ENCODE measurements at places on chromosomes 5 and 9. TPM values are rescaled to one million over a fixed set of nuclear protein-coding genes. Genes with fewer than 3 reads are reported as not detected.

The PPIC gene
- 16.5 TPM for total RNA-seq

DNA sequence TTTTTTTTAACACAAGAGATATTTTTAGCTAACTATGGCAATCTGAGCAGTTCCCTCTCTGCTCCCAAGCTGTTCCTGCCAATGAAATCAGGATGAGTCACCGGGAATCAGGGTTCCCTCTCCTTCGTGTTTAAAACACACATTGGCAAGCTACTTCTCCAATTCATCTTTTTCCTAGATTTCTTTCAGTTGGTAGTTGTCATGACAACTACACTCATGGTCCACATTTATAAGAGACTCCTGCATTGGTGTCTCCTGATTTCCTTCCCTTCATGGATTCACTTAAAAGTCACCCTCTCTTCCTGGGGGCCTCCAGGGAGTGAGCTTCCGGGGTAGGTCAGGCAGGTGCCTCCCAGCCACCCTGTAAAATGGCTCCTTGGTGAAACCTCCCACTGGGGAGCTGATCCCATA lies 72.3 kb upstream of the NIPAL4 start:
- DNase-seq = peak; percentile 56

- no peak for DNase-seq
Observed at GRCh38 chr5:124912638-124913328, 166.3 kb upstream of the ZNF608 start.

The NMUR2 gene
- total RNA-seq = not detected

DNA sequence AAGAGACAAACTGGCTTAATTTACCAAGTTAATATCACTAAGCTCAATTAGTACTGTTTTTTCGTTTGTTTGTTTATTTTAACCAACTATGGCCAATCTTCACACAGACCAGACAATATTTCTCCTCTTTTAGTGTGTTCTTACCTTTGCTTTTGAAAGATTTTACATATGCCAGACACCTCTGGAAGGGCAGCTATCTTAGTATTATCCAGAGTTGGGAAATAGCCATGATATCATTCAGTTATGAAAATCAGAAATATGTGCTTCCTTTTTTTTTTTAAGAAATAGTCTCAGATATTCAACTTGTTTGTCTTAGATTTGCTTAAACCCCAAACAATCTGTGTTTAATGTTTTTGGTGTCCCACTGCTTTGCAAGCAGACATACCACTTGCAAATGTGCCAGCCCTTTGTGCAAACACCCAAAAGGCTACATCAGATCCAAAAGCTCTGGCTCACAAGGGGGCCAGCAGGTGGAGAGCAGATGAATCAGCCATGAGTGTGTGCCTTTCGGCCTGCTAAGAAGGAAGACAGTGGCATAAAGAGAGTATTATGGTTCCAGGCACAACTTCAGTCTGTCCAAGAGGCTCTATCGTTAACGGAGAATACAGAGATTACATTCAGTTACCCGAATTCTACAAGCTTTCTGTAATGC lies 147.6 kb downstream of the EFNA5 start:
- DNase-seq = no peak

GRCh38 chr9:85020791-85021190 lies 351.3 kb downstream of the NTRK2 start:
- DNase-seq = no peak

The CYLC2 gene
- not detected for total RNA-seq

- no peak for DNase-seq
Observed at GRCh38 chr9:70588999-70589398, 174.5 kb upstream of the KLF9 start.

DNA sequence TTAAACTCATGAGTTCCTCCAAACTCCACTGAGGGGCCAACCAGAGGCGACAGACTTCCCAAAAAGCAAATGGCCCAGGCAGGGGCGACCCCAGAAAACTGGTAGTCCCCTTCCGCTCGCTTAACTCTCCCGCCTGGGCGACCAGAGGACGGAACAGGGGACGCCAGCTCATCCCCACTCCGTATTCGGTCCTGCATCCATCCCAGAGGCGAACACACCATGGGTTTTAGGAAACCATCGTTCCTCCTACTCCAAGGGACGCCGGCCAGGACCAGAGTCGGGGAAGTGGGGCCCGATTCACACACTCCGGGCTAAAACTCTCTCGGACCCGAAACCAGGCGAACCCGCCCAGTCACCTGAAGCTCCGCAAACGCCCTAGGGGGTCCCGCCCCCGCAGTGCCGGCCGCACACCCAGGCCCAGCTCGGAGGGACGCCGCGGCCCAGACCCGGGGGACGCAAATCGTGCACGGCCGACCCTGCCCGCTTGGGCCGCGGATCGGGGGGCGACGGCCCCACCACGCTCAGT lies 478 bp downstream of the TEX10 start:
- peak; percentile 60 for DNase-seq

DNA sequence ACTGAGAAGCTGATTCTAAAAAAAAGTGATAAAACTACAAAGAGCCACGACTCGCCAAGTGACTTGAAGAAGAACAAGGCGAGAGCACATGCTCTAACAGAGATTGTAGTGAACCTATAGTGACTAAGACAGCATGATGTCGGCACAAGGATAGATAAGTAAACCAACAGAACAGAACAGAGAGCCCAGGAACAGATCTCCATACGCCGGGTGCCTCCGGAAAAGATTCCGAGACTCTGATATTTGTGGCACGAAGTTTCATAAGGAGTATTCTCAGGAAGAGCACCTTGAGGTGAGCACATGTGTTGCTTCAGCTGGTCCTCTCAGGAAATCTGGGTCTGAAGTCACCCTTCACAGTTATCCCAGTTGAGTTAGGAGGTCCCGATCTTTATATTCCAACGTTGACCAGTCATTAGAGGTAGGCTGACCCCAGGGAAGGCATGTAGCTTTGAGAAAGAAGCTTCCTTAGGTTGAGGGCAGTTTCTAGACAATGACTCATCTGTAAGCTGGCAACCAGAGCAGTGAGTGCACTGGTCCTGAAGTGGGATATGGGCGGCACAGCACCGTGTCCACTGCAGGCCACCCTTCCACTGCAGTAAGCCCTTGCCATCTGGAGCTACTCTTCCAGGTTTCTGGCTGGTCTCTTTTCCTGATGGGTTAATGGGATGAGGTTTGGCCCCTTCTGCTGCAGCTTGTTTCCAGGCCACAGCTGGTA lies 13.6 kb upstream of the CLK4 start:
- no peak for DNase-seq

The SPATA31E1 gene
- total RNA-seq = not detected

The C5orf46 gene
- 0.38 TPM for total RNA-seq

DNA sequence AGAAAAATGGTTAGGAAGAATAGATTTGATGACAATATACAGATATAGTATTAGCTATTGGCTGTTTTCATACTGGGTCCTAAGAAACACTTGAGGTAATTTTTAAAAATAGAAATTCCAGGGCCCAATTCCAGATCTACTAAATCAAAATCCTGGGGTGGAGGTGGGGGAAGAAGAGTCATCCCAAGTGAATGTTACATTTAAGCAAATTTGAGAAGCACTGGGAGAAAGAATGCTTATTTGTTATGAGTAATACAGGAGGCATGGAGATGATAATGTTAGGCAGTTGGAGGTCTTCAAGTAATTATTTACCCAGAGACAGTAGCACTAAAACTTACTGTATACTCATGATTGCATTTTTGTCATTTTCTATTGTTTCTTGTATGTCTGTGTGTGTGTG lies 93.0 kb upstream of the DAB2 start:
- DNase-seq = no peak

- DNase-seq = peak; percentile 64
Observed at GRCh38 chr9:131817627-131818026, 77.8 kb upstream of the RAPGEF1 start.

The HACD4 gene
- total RNA-seq = not detected

The PALM2AKAP2 gene
- 39.6 TPM for total RNA-seq

DNA sequence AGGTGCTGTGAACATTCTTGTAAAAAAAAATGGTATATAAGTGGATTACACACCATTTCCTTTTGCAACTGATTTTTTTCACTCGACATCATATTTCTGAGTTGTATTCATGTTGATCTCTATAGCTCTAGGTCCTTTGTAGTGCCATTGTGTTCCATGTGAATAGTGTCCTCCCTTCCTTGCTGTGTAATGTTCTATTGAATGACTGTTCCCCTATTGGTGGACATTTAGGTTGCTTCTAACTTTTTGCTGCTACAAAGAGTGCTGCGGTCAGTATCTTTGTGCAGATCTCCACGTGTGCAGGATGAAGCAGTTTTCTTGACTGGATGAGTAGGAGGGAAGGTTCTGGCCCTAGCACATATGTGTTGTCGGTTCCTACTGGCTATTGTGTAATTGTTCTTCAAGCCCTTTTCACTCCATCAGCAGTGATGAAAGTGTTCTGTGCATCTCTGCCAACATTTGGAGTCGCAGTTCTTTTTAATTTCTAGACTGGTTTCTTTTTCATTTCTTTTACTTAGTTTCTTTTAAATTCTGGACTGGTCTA lies 20.2 kb downstream of the DAB2IP start:
- no peak for DNase-seq

DNA sequence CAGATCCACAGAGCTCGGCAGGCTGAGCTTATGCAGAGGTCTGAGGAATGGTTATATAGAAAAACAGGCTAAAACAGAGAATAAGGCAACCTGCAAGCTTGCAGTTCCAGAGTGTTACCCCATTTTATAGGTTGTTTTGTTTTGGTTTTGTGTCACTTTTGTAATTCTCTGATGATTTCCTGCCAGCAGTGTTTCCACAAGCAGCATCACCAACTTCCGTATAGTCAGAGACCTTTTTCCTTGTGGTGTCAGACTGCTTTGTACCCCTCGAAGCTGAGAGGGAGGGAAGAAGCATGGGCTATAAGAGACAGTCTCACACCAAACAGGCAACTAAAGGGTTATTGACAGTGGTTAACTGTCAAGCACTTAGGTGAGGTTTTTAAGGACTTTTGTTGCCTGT lies 61.8 kb downstream of the TLE4 start:
- no peak for DNase-seq

DNA sequence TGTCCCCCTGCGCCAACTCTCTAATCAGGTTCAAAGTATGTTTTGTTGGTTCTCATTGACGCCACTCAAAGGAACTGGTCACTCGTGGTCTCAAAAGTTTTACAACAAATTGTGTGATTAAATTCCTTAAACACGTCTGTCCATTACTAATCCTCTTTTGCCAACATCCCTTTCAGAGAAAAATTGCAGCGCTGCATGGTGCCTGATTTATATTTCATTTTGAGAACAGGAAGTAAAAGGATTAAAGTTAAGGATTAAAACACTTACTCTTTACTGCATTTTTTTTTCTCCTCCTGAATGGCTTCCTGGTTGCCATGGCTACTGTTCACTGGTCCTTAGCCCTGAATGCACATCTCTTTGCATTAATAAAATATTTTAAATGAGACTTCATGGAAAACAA lies 383.5 kb downstream of the GLIS3 start:
- no peak for DNase-seq

The LCN10 gene
- not detected for total RNA-seq

The ACOT12 gene
- not detected for total RNA-seq

- no peak for DNase-seq
Observed at GRCh38 chr5:41414598-41414997, 95.8 kb downstream of the PLCXD3 start.

The PIP5K1B gene
- total RNA-seq = 0.36 TPM

- DNase-seq = no peak
Observed at GRCh38 chr5:52817818-52818217, 30.1 kb downstream of the ITGA1 start.

DNA sequence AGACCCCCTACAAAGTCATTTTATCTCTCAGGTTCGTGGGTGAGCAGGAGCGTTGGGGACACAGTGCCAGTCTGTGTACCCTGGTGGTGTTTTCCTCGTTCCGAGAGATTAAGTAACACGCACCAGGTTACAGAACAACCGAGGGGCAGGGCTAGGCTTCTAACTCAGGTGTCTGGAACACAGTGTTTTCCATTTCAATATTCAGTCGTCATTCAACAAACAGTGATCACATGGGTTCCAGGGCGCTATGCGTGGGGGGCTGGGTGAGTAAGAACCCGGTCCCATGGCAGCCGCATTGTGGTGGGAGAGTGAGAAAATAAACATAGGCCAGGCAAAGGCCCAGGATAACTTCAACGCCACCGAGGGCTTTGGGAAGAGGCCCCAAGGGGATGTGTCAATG lies 55.9 kb upstream of the RNU6ATAC start:
- DNase-seq = no peak

DNA sequence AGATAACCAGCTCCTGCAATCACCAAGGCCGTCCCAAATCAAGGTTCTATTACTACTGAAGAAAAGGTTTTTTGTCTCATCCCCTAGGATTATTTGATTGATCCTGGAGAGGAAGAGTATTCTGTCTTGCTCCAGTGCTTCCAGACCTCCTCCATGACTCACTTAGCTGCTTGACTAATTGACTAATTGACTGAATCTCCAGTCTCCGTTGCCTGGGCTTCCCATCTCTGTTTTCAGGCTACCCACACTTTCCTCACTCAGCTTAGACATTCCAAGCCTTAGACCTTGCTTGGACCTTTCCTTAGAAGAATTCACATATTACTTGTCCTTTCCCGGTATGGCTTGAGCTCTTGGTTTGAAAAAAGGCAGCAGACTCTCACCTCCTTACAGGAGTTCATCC lies 60.6 kb downstream of the FRMD3 start:
- DNase-seq = peak; percentile 50

GRCh38 chr5:114449860-114450421 lies 88.1 kb downstream of the KCNN2 start:
- DNase-seq = peak; percentile 58

- no peak for DNase-seq
Observed at GRCh38 chr9:132733260-132733815, 63.1 kb downstream of the GTF3C4 start.

GRCh38 chr9:105319202-105319813 lies 74.9 kb downstream of the SLC44A1 start:
- DNase-seq = no peak

The ZNF79 gene
- total RNA-seq = 12.1 TPM

- DNase-seq = no peak
Observed at GRCh38 chr9:38683336-38683735, 36.6 kb downstream of the FAM240B start.

GRCh38 chr5:119913425-119913824 lies 284.1 kb downstream of the FAM170A start:
- no peak for DNase-seq

GRCh38 chr9:126301985-126302603 lies 24.5 kb upstream of the MVB12B start:
- DNase-seq = peak; percentile 89

The PTGES gene
- total RNA-seq = 0.76 TPM

The MAMDC2 gene
- total RNA-seq = 9.0 TPM

The IFNA2 gene
- not detected for total RNA-seq

- DNase-seq = peak; percentile 88
Observed at GRCh38 chr5:81165493-81166119, 67.5 kb upstream of the CKMT2 start.

DNA sequence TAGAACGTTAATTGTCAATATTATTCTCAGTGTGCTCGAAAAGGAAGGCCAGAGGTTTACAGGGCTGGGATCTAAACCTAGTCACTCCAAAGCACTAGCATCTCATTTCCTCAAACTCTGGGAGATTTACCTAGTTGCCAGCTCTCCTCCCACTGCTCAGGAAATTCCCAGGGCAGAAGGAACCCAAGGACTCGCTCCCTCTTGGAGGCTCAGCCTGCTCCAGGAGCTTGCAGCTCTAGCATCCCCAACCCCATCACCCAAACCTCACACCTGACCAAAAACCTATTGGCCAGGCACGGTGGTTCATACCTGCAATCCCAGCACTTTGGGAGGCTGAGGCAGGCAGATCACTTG lies 26.0 kb downstream of the SERINC5 start:
- DNase-seq = no peak
